Thoracic aorta (tissue), 2 donors: ENCODE measurements at places on chromosomes 13 and 19.

DNA sequence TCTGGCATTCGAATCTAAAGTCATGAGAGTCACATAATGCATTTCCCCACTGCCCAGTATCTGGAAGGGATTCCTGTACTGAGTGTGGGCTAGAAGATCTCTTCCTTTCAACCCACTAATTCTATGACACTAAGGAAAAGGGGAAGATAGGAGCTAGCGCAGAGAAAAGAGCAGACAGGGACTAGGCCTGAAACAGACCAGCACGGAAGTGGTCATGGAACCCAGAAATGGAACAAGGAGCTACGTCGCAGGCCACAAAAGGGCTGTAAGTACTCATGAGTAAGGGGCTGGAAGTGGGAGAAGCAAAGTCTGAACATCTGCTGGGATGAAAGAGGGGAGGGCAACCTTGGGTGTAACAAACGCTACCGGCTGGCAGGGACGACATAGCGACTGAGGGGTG lies 8.6 kb downstream of the ABCC4 start:
- DNase-seq: no peak

GRCh38 chr19:41570639-41571112 lies 5.3 kb upstream of the CEACAM21 start:
- DNase-seq: no peak

GRCh38 chr19:340620-341385 lies 3.8 kb downstream of the MIER2 start:
- DNase-seq: no peak

DNA sequence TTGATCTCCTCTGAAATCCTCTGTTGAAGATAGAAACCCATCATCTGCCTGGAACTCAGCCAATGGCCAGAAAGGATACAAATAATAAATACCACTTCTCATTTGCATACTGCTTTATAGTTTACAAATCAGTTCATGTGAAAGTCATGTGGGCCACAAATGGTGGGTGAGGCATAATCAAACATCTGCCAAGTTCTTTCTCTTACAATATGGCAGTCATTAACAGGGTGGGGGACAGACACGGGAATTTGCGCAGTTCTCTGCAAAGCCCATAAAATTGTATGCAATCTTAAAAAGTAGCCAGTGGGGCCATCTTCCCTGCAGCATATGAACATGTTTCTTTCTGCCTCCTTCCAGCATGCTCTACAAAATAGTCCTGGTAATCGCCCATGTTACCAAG lies 59.6 kb downstream of the NUFIP1 start:
- no peak for DNase-seq

- DNase-seq: no peak
Observed at GRCh38 chr19:10881403-10882107, 10.2 kb downstream of the CARM1 start.

DNA sequence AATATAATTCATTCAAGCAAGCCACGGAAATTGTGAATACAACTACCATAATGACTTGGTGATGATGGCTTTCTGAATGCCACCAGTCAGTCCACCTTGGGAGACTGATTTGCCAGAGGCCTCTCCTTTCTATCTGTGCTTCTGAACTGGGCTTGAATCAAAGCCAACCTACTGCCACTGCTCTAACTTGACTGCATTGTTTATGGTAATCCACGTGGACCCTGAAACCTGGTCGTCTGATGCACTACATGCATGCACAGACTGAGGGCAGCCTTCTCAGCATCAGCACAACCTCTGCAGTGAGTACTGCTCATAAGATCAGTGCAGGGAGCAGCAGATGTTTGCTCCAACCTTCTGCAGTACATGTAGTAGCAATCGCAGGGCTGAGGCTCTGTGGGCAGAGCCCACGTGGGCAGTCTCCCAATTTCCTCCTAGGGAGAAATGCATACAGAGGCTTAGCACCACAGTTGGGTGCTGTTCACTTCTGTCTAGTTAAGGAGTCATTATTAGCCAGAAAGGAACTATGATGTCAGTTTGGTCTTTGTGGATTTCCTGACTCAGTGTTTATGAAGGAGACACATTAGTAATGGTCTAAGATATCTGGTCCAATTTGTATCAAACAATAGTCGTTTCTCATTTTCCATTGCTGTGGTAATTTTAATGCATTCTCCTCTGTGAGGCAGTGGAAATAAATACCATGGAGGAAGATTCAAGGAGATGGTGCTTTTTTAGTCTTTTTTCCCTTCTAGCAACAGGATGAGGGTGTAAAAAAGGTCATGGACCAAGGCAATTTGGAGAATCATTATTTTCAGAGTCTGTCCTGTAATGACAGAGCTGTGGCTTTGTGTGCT lies 82.5 kb downstream of the AKAP11 start:
- DNase-seq: no peak

- no peak for DNase-seq
Observed at GRCh38 chr19:7851623-7852500, 21.8 kb downstream of the EVI5L start.

DNA sequence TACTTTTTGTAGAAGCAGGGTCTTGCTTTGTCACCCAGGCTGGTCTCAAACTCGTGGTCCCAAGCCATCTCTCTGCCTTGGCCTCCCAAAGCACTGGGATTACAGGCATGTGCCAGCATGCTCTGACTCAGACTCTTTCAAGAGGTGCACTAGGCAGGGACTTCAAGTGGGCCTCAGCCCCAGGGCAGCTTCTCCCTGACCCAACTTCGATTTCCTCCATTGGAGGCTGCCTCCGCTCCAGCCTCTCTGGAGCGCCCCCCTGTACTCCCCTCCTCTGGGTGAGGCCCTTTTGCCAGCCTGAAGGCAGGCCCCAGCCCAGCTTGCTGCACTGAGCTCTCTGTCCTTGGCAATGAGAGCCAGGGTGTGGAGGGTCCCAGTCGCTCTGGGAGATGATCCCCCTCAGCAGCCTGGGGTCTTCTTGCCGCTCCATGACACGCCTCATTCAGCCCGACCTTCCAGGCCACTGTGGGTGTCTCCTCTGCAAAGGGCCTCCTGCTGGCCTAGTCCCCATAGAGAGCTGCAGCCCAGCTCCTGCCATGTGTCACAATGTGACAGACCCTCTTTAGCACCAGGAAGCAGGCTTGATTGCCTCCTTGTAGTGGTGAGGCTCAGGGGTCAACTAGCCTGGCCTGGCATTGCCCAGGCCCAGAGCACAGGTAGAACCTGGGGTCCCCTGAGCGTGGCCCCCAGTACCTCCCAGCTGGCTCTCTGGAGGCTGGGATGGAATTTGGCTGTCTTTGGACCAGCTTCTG lies 16.4 kb downstream of the CARM1 start:
- DNase-seq: no peak

DNA sequence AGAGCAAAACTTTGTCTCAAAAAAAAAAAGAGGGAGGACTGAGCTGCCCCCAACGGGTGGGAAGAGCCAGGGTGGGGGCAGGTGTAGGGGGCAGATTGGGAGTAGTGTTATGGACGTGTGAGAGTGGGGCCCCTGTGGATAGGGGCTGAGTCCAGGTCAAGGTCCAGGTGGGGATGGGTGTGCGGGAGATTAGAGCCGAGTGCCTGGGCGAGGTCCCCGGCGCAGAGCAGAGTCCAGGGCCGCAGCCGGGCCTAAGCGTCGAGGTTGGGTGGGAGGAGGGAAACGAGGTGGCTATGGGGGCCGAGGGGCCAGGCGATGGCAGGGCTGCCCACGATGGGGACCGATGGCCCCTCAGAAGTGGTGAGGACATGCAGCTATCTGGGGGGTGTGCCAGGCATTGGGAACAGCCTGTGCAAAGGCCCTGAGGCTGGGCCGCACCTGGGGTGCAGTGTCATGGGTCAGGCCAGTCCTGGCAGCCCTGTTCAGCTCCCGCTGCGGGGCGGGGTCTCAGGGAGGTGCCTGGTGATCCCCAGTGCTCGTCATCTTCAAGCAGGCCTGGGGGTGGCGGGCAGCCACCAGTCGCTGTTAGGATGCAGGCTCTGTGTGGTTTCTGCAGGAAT lies 12.3 kb upstream of the MISP start:
- DNase-seq: no peak

DNA sequence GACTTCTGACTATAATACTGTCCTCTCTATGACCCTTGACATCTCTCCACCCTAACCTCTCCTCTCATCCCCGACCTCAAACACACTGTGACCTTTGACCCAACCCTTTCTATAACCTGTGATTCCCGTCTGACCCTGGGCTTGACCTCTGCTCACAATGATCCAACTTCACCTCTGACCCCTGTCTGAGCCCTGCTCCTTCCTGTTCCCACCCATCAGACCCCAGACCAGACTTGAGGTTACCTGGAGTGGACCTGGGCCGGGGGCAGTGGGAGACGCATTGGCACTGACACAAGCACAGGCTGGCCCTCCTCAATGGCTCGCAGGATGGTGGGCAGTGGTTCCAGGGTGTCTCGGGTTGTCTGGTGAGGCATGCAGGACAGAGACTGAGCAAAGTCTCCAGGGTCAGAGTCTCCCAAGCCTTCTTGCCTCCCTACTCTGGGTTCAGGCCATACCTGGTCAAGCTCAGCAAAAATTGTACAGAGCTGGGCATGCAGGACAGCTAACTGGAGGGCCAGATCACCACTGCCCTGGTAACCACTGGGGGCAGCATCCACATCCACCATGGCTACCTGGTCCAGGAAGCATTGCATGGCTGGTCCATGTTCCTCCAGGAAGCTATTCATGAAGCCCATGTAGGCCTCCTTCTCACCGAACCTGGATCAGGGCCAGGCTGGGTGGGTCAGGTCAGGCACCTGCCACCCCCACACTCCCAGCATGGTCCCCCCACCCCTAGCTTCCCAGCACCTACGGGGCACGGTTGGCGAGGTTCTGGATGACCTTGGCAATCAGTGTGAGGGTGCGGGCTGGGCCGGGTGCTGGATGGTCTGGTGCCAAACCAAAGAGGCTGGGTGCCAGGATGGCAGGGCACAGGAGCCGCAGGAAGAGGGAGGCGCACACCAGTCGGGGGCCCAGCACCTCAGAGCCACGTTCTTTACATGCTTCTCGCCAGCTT lies 4.4 kb upstream of the WIZ start:
- no peak for DNase-seq
